Hippocampal formation (tissue), 2 donors: ENCODE measurements at places on chromosomes 16 and 17.

DNA sequence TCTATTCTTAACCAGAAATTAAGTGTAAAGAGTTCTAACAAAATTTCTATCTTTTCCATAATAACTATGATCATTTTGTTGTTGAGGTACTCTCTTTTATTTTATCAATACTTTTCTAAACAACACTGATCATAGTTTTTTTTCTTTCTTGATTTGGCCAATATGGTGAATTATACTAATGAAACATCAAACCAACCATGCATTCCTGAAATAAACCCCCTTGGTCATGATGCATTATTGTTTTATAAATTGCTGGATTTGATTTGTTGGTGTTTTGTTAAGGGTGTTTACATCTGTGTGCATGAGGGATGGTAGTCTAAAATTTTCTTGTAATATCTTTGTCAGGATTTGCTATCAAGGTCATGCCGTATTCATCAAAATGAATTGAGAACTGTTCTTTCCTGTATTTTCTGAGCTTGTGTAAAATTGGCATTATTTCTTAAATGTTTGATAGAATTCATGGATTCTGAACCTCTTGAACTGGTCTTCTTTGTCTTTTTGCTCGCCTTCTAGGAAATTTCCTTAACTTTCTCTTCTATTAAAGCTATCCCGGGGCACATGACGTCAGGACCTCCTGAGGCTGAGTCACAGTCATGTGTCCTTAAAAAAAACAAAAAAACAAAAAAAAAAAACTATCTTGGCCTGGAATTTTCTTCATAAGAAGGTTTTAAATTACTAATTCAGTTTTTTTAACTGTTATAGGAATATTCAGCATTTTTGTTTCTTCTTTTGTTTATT, 3.9 kb upstream of the TRIM25 start:
- no peak for DNase-seq

GRCh38 chr16:1766231-1766630, 5.1 kb downstream of the NME3 start:
- DNase-seq: no peak

- DNase-seq: no peak
Measured at GRCh38 chr17:44171931-44172455, 1.5 kb downstream of the ASB16 start.

- DNase-seq: no peak
Measured at GRCh38 chr17:7042501-7043181, 1.3 kb downstream of the SLC16A11 start.
